CD4-positive, alpha-beta T cell (primary cell): ENCODE measurements at places on chromosomes 2 and 18. TPM values are rescaled to one million over a fixed set of nuclear protein-coding genes. Genes with fewer than 3 reads are reported as not detected.

Gene TTC31
- 26.1 TPM for total RNA-seq

Gene LIMS2
- total RNA-seq = 6.1 TPM

Gene OR6B2
- total RNA-seq = not detected

Gene RTP5
- 0.30 TPM for total RNA-seq

Gene HOXD9
- not detected for total RNA-seq

Gene KIAA2012
- not detected for total RNA-seq

Gene REG3G
- not detected for total RNA-seq

Gene AKAIN1
- not detected for total RNA-seq

Gene FBXO36
- total RNA-seq = 0.52 TPM

Gene HOXD8
- not detected for total RNA-seq

Gene CYP26B1
- total RNA-seq = 0.05 TPM

Gene AQP12A
- total RNA-seq = not detected

Gene RGPD8
- 61.1 TPM for total RNA-seq

Gene C1QL2
- not detected for total RNA-seq

Gene LIPG
- not detected for total RNA-seq

Gene IL36A
- 0.47 TPM for total RNA-seq

Gene RBM45
- 9.5 TPM for total RNA-seq

Gene SIX3
- total RNA-seq = not detected

Gene ITGB6
- not detected for total RNA-seq

Gene GAREM1
- total RNA-seq = 0.14 TPM

Gene SRD5A2
- total RNA-seq = not detected

Gene ZC3H6
- total RNA-seq = 21.4 TPM

Gene CCDC141
- total RNA-seq = 30.6 TPM

Gene SLC8A1
- total RNA-seq = 0.47 TPM

Gene STARD6
- not detected for total RNA-seq

Gene ZNF513
- total RNA-seq = 22.8 TPM

Gene APOB
- total RNA-seq = not detected

Gene CAPN13
- total RNA-seq = not detected

Gene REEP1
- not detected for total RNA-seq

Gene CYP27C1
- total RNA-seq = not detected

Gene PCARE
- not detected for total RNA-seq

Gene HES6
- 1.9 TPM for total RNA-seq

Gene SLC5A7
- not detected for total RNA-seq

Gene NT5C1B
- total RNA-seq = not detected

Gene NAT8
- total RNA-seq = not detected

Gene PROKR1
- total RNA-seq = not detected

Gene HOXD4
- not detected for total RNA-seq

Gene SLC40A1
- 8.2 TPM for total RNA-seq

Gene SOWAHC
- 1.3 TPM for total RNA-seq

Gene GAL3ST2
- 1.9 TPM for total RNA-seq

Gene MAP2
- 0.20 TPM for total RNA-seq

Gene VIL1
- total RNA-seq = 0.33 TPM

Gene CAVIN2
- 0.16 TPM for total RNA-seq

Gene CDH19
- not detected for total RNA-seq

Gene C2orf42
- total RNA-seq = 16.9 TPM

Gene CCDC150
- total RNA-seq = 0.22 TPM

Gene TMEM247
- not detected for total RNA-seq

Gene NOTO
- not detected for total RNA-seq

Gene SERPINB4
- not detected for total RNA-seq

Gene KCNF1
- not detected for total RNA-seq

Gene SLC66A2
- 44.5 TPM for total RNA-seq

Gene CFAP53
- total RNA-seq = 0.47 TPM

Gene DSC2
- total RNA-seq = not detected
